ENCODE measurements at places on chromosomes 7 and 10.

- DNase-seq, result no peak
These were observed 15.7 kb downstream of the RBM33 start for GRCh38 chr7:155660059-155660757.

DNA sequence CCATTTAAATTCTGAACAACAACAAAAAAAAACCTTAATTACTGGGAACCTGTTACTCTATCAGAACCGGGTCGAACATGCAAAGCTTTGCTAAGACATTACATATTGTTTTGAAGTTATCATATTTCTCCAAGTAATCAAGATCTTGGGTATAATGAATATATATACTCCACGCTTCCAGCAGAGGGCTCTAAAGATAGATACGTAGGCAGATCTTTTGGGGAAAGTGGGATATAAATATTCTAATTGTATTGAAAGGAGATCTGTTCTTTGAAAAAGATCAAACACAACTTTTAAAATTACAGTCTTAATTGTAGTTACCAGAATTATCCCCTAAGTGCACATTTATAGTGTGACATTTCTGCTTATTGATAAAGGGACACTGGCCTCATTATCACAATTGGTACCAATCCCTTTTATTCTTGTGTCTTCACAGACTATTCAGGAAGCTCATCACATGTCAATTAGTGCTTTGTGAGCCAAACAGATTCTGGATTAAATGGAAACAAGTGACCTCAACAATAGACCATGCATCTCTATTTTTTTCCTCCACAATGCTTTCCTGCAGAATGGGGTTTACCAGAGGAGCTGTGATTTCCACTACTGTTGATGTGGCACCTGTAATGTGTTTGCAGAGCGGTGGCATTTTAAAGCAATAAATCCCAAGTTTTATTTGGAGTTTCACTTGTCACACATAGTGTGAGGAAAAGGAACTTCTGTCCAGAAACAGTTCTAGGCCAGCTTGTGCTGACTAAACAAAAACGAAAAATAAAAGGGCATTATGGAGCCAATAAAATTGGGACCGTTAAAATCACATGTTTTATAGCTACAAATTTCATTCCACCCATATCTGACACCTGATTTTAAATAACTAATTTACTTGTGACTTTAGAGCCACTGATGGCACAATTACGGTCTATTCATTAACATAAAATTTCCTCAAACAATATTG is 122.4 kb downstream of the CTTNBP2 start:
- no peak for DNase-seq

DNA sequence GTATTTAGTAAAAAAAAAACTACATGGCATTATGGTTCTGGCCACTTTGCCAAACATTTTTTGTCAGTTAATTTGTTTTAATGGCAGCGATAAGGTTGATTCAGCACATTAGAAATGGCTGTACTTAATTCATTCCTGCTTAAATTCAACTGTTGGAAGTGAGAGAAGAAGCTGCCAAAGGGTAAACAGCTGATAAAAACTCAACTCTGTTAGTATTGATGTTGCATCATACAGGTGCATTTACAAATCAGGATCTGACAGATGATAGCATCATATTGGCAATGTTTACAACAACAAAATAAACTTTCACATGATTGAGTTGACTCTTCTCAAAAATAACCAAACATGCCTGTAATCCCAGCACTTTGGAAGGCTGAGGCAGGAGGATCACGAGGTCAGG is 444.3 kb downstream of the IPMK start:
- no peak for DNase-seq

DNA sequence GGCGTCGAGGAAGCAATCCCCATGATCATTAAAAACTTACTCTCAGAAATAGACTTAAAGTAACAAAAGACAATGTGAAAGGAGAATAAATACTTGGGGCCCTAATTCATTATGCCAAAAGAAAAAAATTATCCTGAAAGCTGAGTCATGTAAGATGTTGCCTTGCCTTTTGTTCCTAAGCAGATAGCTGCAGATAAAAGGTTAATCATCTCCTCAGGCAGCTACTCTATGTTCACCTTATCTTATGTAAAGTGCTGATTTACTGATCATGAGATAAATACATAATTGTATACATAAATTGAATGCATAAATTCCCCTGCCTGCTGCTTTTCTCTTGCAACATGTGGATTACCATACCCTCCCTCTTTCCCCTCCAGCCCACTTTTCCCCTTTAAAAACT is 28.1 kb upstream of the CREB3L2 start:
- DNase-seq, result no peak

DNA sequence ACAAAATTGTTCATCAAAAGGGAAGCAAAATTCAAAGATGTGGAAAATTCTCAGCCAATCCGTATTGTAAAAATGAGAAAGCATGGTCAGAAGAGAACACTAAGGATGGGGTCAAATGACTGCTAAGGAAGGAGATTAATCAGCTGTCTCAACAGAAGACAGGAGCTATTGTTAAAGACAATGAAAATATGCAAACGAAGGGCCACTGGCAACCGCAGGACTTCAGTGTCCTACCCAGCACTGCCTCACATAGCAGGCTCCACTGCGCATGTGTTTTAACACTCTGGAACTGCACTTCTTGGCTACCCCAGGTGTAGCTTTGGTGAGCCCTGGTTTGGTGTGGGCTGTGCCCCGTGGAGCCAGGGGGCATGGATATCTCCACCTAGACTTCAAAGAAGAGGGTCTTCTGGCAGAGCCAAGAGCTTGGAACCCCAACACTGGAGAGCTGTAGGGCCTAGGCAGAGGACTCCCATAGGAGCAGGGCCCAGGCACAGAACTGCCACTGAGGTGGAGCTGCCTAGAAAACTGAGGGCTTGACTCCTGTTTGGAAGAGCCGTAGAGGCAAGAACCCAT is 176.2 kb upstream of the GDF10 start:
- DNase-seq, result no peak

- DNase-seq, result no peak
These were observed 45.1 kb downstream of the CAMK1D start for GRCh38 chr10:12394241-12395033.

- no peak for DNase-seq
These were observed 228.8 kb downstream of the BMPER start for GRCh38 chr7:34133983-34134782.

DNA sequence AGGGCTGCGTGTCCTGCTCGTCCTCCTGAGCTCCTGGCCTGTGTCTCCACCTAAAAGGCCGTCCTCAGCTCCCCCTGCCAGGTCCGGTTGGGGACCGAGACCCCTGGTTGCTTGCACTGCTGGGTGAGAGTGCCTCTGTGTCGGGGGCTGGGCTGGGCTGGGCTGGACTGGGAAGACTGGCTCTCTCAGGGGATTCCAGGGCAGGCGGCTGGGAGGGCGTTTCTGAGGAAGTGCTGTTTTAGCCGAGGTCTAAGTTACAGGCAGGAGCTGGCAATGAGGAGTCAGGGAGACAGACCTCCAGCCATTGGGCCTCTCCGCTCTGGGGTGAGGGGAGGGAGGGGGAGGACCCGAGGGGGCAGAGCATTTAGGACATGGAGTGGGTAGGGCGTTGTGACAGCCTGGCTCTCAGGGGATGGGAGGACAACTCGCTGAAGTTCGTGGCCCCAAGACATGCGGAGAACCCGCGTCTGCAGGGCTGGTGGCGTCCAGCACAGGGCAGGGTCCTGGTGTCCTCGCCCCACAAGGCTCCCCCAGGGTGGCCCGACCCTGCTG is 20.9 kb downstream of the FOXK1 start:
- no peak for DNase-seq

DNA sequence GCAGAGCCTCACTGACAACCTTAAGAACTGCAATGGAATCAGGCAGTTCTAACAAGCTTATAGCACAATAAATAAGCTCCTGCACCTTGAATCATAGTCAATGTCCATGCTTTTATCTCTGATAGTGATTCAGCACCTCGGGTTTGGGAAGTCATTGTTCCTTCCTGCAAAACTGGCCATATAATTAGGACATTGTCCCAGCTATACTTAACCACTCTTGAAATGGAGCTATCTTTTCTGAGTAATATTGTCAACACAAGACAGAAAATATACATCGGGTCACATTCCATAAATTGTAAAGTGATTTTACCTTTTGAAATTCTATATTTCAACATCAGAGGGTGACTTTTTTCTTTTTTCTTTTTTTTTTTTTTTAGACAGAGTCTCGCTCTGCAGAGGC is 682.8 kb downstream of the KCNMA1 start:
- DNase-seq, result no peak

- DNase-seq, result no peak
These were observed 84.4 kb downstream of the LHPP start for GRCh38 chr10:124546055-124546369.

DNA sequence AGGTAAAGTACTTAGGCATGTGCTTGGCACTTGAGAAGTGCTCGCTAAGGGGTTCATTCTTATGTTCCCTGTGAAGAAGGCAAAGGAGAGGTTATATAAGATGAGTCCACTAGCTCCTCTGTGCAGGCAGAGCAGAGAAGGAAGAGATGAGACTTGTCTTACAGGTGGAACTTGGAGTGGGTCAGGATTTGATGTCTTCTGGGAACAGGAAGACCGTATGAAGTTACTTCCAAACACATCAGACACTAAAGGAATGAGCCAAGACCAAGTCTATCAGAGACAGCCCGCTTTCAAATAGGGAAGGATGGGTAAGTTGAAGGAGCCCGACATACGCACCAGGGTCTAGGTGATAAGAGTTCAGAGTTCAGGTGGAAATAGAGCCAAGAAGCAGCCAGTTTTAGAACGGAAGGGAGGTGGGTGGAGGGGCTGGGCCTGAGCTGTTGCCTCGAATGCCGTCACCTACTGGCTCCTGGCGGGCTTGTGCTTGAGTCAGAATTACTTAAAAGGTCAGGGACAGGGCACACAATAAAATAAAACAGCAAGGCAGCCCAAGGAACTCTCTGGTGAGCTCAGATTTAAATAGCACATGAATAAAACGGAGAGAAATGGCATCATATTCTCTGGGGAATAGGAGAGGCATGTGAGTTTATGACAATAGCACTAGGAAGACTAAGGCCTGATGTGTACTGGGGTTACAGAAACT is 56.1 kb upstream of the GRB10 start:
- no peak for DNase-seq

All from T-helper 22 cell (primary cell).